Endodermal cell (in vitro differentiated cells): ENCODE measurements at places on chromosomes 1 and 21. TPM values are rescaled to one million over a fixed set of nuclear protein-coding genes. Genes with fewer than 3 reads are reported as not detected.

Gene FAM131C
- 1.9 to 4.9 TPM (median 2.5 TPM) in 3 replicates for total RNA-seq

GRCh38 chr1:39902460-39902807 lies 717 bp upstream of the MYCL start:
- no peak for DNase-seq

DNA sequence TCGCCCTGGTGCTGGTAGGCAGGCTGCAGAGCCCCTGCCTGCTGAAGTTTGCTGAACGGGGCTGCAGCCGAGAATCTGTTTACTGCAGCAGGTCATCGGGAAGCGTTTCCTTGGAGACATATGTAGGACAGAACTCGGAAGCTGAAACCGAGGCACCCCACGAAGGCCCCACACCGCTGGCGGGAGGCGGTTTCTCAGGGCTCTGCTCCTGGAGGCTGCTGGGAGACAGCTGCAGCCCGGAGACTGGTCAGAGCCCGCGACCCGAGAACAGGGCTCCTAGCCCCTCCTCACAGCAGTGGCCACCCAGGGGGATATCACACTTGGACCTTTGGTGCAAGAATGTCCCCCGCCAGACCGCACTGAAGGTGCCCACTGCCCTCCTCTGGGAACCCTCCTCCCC lies 12.7 kb upstream of the PLCH2 start:
- DNase-seq = no peak

Gene TEDDM1
- not detected in 2 replicates for total RNA-seq

DNA sequence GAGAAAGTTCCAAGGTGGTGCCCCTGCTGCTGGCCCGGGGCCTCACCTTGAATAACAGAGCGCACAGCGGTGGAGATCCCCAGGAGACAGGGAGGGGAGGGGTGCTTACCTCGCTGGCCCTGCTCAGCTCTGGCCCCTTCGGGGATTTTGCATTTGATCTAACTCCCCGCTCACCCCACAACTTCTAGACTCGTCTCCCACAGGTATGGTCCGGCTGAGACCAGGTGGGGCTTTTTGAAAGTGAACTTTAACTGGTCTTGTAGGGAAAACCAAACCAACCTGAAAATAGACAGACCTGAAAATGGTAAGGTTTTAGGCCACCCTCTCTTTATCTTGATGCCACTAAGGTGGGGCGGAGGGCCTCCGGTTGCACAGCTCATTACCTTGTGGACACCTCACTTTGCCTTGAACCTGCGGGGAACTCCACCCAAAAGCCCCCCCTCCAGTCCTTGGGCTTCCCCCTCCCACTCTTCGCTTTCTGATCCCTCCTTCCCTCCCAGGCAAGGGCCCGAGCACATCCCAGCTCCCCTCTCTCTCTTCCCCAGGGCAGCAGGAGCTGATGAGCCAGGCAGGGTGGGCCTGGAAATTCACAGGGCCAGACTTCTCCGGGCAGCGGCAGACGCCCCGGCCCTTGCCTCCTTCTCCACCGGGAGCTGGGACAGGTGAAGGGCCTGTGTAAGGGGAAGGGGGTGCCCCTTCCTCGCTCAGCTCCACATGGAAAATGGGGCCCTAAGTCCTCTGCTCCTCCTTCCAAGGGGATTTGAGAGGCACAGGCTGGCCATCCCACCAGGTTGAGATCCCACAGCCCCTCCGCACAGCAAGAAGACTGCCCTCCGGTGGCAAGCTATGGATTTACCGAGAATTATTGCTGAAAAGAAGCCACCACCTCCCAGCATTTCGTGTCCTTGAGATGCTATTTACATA lies 16.1 kb downstream of the TNFRSF8 start:
- DNase-seq = peak; percentile 91

- DNase-seq = peak; percentile 59
These were observed 972 bp upstream of the ENTREP3 start for GRCh38 chr1:155256058-155256852.

Gene KCNA3
- 0.26 to 0.38 TPM (median 0.27 TPM) in 3 replicates for total RNA-seq

GRCh38 chr1:40305451-40305850 lies 11.6 kb downstream of the COL9A2 start:
- DNase-seq = peak; percentile 62

GRCh38 chr1:198435056-198435455 lies 105.4 kb downstream of the ATP6V1G3 start:
- no peak for DNase-seq

Gene OR10J1
- total RNA-seq = not detected in 3 replicates

DNA sequence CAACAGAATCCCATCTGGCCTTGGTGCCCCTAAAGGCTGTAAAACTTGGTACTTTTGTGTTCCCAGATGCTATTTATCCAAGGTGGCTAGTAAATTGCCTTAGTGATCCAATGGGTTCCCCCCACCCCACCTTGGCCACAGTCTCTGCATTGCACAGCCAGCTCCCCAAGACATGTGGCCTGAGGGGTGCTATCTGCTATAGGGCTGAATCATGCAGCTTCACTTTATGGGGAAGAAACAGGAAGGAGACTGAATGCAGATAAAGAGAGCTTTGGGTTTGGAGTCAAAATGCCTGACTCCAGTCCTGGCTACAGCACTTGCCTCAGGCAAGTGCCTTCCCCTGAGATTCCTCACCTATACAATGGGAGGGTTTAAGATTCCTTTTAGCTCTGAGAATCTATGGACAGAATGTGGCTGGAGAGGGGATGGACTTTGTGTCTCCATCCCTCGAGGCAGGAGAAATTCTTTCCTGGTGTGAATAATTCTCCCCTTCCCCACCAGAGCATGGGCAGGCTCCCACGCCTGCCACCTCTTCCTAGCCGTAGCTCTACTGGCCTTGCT lies 6.5 kb downstream of the RHEX start:
- peak; percentile 15 for DNase-seq

Gene ADAMTSL4
- 3.5 to 12.3 TPM (median 3.7 TPM) in 3 replicates for total RNA-seq

DNA sequence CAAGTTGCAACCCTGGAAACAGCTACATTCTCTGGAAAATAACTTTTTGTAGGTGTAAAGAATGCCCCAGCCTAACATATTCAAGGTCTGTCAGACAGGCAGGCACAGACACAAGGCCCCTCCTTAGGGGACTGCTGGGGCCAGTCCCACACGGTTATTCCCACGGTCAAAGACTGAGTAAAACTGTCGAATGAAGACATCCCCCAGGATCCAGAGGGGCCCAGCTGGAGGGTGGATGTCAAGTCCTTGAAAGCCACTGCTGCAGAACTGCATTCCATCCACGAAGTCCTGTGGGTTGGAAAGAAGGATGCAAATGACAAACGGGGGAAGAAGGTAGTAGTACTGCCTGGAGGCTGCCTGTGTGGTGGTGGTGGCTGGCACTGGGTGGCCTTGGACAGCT lies 6.9 kb upstream of the RAB7B start:
- DNase-seq = no peak

Gene GNAT2
- total RNA-seq = not detected in 3 replicates

DNA sequence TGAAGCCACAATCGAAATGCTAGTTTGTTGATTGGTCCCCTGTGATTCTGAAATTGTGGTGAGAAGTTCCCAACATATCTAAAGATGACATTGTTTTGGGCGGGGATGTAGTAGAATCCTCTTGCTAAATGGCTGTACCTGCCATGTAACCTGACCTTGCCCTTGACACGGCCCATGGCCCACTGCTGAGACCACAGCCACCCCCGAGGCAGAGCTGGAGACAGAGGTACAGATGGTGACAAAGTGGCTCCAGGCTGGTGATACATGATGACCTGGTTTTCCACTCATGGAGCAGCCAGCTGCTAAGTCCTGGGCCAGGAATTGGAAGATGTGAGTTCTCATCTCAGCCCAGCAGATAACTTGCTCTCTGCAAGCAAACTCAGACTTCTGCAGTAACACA lies 226.5 kb downstream of the FOXD2 start:
- DNase-seq = peak; percentile 37

GRCh38 chr1:58585166-58585565 lies 8.1 kb upstream of the TACSTD2 start:
- no peak for DNase-seq

DNA sequence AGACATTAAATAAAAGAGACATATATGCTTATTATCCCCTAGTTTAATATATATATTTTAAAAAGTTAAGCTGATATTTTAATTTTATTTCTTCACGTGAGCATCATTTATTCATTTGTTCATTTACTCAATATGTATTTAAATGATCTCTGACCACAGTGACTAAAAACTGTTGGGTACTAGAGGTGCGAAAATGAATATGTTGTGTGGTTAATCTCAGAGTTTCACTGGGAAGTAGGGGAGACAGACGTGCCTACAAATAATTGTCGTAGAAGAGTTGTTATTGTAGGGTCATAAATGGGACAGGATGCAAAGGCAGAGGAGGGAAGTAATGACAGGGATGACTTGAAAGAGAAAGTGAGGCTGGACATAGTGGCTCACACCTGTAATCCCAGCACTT lies 213.0 kb upstream of the CACYBP start:
- no peak for DNase-seq

GRCh38 chr1:111419037-111419436 lies 8.5 kb downstream of the OVGP1 start:
- DNase-seq = no peak

GRCh38 chr1:242556276-242556675 lies 31.8 kb upstream of the PLD5 start:
- DNase-seq = no peak

GRCh38 chr1:9099555-9099954 lies 29.3 kb downstream of the GPR157 start:
- DNase-seq = no peak

Gene CHD5
- 0.69 to 1.0 TPM (median 0.82 TPM) in 3 replicates for total RNA-seq

DNA sequence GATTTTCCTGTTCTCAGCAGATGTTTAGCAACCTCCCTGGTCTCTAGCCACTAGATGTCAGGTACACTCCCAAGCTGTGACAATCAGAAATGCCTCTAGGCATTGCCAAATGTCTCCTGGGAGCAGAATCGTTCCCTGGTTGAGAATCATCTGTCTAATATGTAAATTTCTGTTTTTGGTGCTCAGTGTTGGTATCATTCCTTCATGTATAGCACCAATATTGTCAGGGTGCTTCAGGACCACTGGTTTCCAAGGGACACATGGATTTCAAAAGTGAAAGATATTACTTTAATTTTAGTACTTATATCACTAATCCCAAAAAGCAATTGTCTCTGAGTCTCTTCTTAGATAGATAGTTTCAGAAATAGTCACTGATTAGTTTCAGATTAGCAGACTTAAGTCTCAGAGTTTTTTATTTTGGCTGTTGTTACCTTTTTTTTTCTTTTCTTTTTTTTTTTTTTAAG lies 160.1 kb downstream of the PTPRC start:
- DNase-seq = no peak

Gene GUCA2A
- 1.0 to 1.4 TPM in 2 of 3 replicates, not detected in the other for total RNA-seq

Gene ZNF697
- 14.8 and 15.6 TPM in 2 replicates for total RNA-seq

DNA sequence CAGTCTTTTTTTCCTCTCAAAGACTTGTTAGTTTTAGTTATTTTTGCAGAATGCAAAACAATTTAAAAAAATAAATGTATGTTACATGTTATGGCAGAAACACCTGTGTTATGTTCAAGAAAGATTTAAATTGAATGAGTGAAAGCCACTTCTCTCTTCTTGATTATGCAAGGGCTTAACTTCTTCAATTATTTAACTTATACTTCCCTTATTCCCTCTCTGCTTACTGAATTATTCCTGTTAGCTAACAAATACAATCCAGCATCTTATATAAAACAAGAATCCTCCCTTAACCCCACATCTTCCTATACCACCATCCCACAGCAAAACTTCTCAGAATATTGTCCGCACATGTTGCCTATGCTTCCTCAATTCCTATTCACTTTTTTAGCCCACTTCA lies 10.7 kb upstream of the FCER1A start:
- DNase-seq = no peak

GRCh38 chr1:2192031-2192995 lies 2.3 kb downstream of the FAAP20 start:
- DNase-seq = no peak

GRCh38 chr1:80225510-80225909 lies 1219.0 kb upstream of the ADGRL4 start:
- no peak for DNase-seq

DNA sequence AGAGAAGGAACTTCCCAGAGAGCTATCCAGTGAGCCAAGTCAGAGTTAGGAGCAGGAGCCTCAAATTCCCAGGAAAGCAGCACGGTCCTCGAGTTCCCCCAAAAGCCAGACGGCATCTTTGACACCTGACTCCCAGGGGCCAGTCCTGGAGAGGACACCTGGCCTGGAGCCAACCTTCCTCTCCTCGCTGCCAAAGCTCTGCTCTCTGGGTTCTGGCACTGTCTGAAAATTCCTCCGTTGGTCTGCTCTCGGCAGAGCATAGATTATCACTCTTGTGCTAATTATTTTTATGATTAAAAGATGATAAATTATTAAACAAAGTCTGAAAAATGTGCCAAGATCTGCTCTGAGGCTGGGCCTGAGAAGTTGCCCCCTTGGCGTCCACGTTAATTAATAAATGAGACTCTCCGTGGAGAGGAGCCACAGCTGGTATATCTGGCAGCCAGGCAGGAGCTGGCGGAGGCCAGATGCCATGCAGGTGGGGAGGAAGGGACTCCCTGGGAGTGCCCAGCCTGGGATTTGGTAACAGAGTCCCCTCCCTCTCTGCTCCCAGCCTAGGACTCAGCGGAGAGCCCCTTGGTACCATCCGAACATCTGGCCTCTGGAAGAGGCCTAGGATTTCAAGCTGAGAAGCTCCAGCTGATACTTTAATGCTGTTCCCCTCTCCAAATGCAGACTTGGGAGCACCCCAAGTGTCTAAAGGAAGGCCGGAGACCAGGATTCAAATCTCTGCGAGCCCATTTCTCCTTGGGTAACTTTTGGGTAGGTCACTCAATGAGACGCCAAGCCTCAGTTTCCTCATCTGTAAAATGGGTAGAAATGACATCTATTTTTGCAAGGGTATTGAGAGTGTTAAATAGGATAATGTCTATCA lies 163.7 kb upstream of the POU3F1 start:
- no peak for DNase-seq

DNA sequence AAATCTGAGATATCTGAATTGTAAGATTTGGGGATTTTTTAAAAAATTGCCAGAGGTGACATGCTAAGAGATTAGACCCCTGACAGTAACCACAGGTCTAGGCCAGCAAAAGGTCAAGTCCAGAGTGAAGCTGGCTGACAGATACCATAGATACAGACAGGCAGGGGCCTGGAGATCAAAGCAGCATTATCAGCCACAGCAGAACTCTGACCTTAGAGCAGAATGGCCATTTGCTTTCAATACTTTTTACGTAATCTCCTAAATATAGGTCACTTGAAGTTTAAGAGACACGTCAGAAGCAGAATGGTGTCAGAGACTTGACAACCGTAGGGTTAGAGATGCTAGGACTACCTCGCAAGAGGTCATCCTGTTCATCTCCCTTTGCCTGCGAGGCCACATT lies 40.8 kb upstream of the RXRG start:
- no peak for DNase-seq

Gene PLEKHN1
- total RNA-seq = 1.3 to 2.2 TPM (median 1.5 TPM) in 3 replicates

Gene GBP6
- not detected in 2 replicates for total RNA-seq
